HCT116 (cell line): ENCODE measurements at places on chromosomes 2 and 18. TPM values are rescaled to one million over a fixed set of nuclear protein-coding genes. Genes with fewer than 3 reads are reported as not detected.

Gene MROH2A
- total RNA-seq, result not detected

Gene ZSWIM2
- not detected for total RNA-seq

GRCh38 chr18:58241026-58241679 is 197.1 kb downstream of the NEDD4L start:
- no peak for DNase-seq

DNA sequence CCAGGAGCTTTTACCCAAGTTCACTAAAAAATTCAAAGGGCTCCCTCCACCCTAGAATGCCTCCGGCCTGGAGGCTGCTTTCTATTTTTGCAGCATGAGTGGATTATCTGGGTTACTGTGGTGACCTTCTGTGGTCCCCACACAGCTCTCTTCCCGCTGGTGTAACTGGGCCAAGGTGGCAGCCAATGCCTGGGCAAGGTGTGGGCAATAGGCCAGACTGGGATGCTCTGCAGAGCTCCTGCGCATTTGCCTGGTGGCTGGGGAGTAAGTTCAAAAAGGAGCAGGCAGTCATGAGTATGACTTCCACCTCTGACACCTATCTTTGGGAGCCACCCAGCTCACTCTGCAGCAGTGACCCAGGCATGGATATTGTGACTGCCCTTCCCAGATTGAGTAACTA is 130.5 kb upstream of the SPRED2 start:
- no peak for DNase-seq

DNA sequence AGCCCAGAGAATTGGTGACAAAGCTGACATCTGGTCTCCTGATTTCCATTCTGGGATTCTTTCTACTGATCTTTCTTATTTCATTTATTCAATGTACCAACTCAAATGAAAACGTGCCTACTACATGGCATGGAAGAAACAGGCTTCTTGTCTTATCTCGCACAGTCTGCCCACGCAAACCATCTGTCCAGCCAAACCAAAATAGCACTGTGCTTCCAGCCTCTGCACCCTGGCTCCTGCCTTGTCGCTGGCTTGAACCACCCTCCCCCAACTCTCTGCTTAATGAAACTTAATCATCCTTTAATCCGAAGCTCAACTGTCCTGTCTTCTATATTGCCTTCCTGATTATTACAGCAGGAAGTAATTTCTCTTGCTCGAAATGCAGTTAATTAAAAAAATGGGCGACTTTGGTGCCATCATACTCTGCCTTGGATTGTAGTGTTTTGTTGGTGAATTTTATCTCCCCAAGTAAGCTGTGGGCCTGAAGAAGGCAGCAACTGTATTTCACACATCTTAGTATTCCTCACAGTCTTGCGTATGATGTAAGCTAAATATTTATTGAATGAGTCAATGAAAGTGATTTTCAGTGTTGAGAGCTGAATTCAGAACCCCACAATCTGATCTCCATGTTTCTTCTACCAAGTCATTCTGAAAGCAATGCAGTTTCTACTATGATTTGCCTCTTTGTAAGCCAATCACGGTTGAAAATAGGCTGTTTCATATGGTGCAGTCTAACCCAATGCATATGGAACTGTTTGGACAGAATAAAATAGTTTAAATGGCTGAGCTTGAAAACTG is 190.8 kb downstream of the TMEM247 start:
- DNase-seq, result no peak

GRCh38 chr18:24930478-24930877 is 421.5 kb downstream of the ZNF521 start:
- DNase-seq, result no peak
